Kidney capillary endothelial cell (primary cell): ENCODE measurements at places on chromosomes 1 and 21.

GRCh38 chr1:64892576-64893573, 73.5 kb downstream of the JAK1 start:
- no peak for DNase-seq

DNA sequence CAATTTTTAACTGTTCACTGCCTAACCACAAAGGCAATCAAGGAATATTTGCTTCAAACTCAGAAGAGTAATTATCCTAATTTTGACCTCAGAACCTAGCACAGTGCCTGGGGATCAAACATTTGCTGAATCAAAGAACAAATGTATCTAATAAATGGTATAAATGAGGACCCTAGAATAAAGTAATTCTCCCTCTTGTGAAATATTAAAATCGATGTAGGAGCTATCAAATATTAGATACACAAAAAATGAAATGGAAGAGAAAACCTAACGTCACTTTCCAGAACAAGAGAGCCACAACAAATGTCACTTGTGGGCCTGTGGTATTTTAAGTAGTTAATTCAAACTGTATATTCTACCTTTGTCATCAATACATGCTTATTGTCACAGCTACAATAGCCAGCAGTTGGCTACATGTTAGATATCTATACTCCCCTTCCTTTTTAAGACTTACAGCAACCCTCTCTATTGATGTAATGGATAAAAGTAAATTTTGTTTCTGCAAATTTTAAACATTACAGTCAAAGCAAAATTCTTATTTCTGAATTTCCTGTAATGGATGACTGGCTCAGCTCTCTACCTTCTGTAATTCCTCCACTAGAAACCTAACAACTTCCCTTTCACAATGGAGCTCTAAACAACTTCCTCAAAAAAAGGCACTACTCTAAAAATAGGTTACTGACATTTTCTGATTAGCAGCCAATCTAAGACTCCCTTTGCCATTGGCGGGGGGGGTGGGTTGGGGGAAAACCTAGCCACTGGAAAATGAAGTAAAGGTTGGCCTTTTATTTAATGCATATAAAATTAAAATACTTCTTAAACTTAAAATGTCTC, 37.6 kb downstream of the PUM1 start:
- DNase-seq = peak; percentile 10

GRCh38 chr1:178335426-178335825, 161.3 kb downstream of the CLEC20A start:
- DNase-seq = no peak

- no peak for DNase-seq
These were observed 38.5 kb downstream of the WNT9A start for GRCh38 chr1:227909188-227909587.

DNA sequence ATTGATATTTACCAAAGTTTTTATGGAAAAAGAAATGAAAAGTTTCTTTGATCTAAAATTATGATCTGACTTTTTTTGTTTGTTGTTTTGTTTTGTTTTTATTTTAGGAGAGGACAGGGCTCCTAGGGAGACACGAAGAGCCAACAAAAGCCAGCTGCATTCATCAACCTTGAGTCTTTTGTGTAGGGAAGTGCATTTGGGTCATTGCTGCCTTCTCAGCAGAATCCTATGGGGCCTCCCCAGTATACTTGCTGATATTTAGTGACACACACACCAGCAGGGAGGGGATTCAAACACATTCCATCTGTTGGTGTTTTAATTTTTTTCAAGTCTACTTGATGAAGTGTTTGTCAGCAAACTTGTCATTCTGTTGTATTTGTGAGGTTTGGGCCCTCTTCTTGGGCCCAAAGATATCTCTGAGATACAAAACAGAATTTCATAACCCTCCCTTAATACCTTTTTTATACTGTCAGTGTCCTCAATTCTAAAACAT, 203.5 kb downstream of the NTNG1 start:
- DNase-seq = no peak

DNA sequence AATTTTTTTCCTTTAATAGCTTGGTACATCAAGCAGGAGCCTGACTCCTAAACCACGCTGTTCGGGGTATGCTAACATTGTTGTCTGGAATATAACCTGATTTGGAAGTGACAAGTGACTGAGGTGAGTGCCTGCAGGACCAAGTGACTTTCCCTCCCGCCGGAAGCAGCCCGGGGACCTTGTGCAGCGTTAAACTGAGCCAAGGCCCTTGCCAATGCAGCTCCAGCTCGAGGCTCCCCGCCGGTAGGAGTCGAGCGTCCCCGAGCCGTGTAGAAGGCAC, 716 bp upstream of the MTARC1 start:
- DNase-seq = no peak
